Regular cardiac myocyte (primary cell): ENCODE measurements at places on chromosomes 1 and 21. TPM values are rescaled to one million over a fixed set of nuclear protein-coding genes. Genes with fewer than 3 reads are reported as not detected.

SMPDL3B gene
- total RNA-seq: under 0.01 and 0.28 TPM in 2 replicates

FOXJ3 gene
- 10.4 and 23.4 TPM in 2 replicates for total RNA-seq

ANKRD65 gene
- total RNA-seq: under 0.01 TPM in 2 replicates

THEM5 gene
- total RNA-seq: not detected in 2 replicates

C1orf216 gene
- 16.1 and 20.7 TPM in 2 replicates for total RNA-seq

OR2G6 gene
- total RNA-seq: not detected in 2 replicates

KRTAP21-2 gene
- total RNA-seq: not detected in 2 replicates

FYB2 gene
- total RNA-seq: not detected in 2 replicates

SMIM1 gene
- total RNA-seq: 1.4 TPM in 1 of 2 replicates, not detected in the other

INSRR gene
- under 0.01 TPM in 1 of 2 replicates, not detected in the other for total RNA-seq

MYBPH gene
- total RNA-seq: not detected in 2 replicates

ANKRD35 gene
- 0.85 and 0.96 TPM in 2 replicates for total RNA-seq

KCNJ9 gene
- total RNA-seq: under 0.01 TPM in 1 of 2 replicates, not detected in the other

CLCA1 gene
- not detected in 2 replicates for total RNA-seq

ASPM gene
- total RNA-seq: 4.8 and 37.6 TPM in 2 replicates

DNAJC6 gene
- 4.8 and 8.7 TPM in 2 replicates for total RNA-seq

SERPINC1 gene
- not detected in 2 replicates for total RNA-seq

LEPROT gene
- total RNA-seq: 37.4 and 51.6 TPM in 2 replicates

SYT14 gene
- total RNA-seq: 1.2 and 2.0 TPM in 2 replicates

GRIK3 gene
- not detected in 2 replicates for total RNA-seq

IFNLR1 gene
- total RNA-seq: under 0.01 TPM in 2 replicates

TCEA3 gene
- 2.9 and 10.7 TPM in 2 replicates for total RNA-seq

FASLG gene
- total RNA-seq: not detected in 2 replicates

BACE2 gene
- 25.5 and 58.1 TPM in 2 replicates for total RNA-seq

HRNR gene
- not detected in 2 replicates for total RNA-seq

CNR2 gene
- total RNA-seq: not detected in 2 replicates

LCE1C gene
- total RNA-seq: not detected in 2 replicates

DLGAP3 gene
- total RNA-seq: under 0.01 TPM in 1 of 2 replicates, not detected in the other

POU3F1 gene
- not detected in 2 replicates for total RNA-seq

FCRL4 gene
- total RNA-seq: not detected in 2 replicates

OR2T29 gene
- total RNA-seq: not detected in 2 replicates

FABP3 gene
- total RNA-seq: 2.7 and 2.8 TPM in 2 replicates

HHIPL2 gene
- total RNA-seq: 0.28 TPM in 1 of 2 replicates, not detected in the other

SELENON gene
- 10.0 and 11.8 TPM in 2 replicates for total RNA-seq

CRYBG2 gene
- total RNA-seq: under 0.01 TPM in 1 of 2 replicates, not detected in the other

MATN1 gene
- 0.28 TPM in 1 of 2 replicates, not detected in the other for total RNA-seq

ADAR gene
- total RNA-seq: 53.0 and 59.2 TPM in 2 replicates

FCRLB gene
- 3.1 and 3.8 TPM in 2 replicates for total RNA-seq

LPAR3 gene
- total RNA-seq: 0.19 and 2.0 TPM in 2 replicates

KRTAP12-2 gene
- total RNA-seq: not detected in 2 replicates

S100A7 gene
- total RNA-seq: not detected in 2 replicates

LHX8 gene
- not detected in 2 replicates for total RNA-seq

TRIM46 gene
- total RNA-seq: 1.5 and 2.5 TPM in 2 replicates

CLCNKA gene
- not detected in 2 replicates for total RNA-seq

LCE3E gene
- total RNA-seq: not detected in 2 replicates

KRTAP19-1 gene
- not detected in 2 replicates for total RNA-seq
